ENCODE measurements at places on chromosomes 7 and 10.
A peak's percentile ranks its signal among the peaks of the same experiment; 100 is the strongest.

DNA sequence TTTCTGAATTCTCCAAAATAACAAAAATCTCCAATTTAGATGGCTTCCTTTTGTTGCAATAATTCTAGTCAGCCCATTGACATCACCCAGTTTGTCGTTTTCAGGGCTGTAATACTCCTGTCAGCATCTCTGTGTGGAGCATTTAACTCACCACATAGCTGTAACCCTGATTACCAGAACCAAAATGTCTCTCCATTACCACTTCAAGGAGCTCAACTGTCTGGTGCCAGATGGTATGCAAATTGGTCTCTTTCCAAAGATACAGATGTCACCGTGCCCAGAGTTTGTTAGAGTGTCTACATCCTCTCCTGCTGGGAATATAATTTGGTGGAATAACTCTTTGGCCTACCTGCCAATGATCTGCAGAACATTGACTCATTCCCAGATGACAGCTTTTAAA lies 350.3 kb upstream of the POT1 start:
- no peak for DNase-seq

DNA sequence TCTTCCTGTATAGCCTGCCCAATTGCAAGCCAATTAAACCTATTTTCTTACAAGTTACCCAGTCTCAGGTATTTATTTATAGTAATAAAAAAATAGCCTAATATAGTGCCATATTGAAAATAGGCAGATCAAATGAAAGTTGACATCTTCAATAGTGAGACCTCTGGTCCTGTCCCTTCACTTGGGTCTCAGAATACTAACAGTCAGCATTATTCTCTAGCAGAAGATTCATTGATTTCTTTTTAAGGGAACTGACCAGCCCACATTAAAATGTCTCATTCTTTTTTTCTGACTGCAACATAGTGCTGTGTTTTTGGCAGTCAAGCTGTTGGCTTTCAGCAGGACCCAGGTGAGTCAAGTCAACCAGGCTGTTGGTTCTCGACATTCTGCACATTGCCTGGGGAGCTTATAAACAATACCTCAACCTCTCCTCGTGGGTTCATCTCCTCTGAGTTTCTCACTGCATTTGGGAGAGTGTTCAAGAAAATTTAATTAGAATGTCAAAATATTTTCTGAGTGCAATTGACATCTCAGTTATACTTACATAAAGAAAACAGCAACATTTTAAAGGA lies 109.8 kb downstream of the MKX start:
- DNase-seq: no peak

- no peak for DNase-seq
Observed at GRCh38 chr7:155143381-155143780, 73.3 kb downstream of the HTR5A start.

- DNase-seq: no peak
Observed at GRCh38 chr10:71754562-71754961, 18.8 kb downstream of the VSIR start.

- no peak for DNase-seq
Observed at GRCh38 chr10:17475661-17476060, 21.3 kb upstream of the ST8SIA6 start.

DNA sequence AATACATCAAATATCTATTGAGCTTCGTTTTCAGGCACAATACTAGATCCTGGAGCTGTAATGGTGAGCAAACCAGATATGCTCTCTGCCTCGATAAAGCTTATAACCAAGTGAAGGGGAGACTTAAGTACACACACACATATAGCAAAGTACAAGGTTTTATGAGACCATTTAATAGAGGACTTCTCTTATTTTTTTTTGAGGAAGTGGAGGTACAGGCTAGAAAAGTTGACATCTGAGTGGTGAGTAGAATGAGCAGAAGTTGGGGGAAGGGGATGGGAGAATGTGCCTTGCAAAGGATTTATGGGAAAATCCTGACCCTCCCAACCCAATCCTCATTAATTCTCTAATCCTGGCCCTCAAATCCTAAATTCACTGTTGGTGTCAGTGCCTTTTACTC lies 7.7 kb downstream of the CCDC136 start:
- no peak for DNase-seq

GRCh38 chr7:70583965-70584883 lies 547.7 kb upstream of the GALNT17 start:
- DNase-seq: no peak

DNA sequence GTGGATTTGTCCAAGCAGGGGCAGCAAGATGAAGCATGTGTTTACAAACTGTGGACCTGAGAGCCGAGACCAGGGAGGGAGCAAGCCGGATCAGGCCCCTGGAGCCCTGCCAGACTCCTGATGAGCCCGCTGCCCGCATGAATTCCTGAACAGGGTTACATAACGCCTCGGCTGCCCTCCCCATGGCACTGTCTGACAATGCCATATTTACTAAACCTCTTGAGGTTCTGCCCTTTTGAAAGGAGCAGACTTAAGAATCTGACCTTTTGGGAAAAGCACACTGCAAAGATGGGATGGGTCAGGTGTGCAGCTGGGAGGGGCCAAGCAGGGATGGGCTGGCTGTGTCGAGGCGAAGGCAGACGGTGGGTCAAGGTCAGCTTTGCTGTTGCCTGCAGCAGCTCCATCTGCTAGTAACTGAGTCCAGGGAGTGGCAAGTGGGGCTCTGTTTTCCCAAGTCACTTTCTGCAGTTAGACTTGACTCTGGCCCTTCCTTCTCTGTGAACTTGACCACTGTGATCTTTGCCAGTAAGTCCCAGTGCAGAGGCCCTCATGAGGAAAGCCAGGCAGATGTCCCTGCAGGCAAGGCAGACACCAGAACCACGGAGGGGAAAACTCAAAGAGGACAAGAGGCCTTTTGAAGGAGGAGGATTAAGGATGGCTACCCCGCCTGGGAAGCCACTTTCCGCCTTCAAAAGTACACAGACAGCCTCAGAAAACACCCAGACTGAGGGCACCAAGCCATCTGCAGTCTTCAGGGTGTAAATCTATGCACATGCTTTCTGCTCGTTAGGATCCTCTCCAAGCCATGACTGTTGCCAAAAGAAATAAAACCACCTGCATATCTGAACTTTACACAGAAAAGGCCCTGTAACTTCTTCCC lies 175.8 kb downstream of the TNS3 start:
- no peak for DNase-seq

DNA sequence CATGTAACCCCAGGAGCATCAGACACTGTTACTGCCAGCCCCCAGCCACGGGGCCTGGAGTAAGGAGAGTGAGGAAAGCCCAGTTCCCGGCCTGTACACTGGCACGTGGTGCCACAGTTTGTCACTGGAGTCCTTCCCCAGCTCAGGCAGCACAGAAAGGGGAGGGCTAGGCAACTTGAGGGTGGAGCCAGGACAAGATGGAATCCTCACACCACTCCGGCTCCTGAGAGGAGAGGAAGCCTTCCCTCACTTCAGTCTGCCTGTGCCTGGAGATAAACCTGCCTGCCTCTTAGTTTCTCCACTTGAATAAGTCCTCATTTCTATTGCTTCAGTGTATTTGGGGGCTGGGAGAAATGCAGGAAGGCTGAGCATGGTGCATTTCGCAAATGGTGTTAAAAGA lies 176.0 kb downstream of the KIAA1217 start:
- DNase-seq: no peak

GRCh38 chr10:104791471-104791870 lies 150.4 kb downstream of the SORCS3 start:
- DNase-seq: no peak

- DNase-seq: no peak
Observed at GRCh38 chr10:100204370-100204769, 18.5 kb upstream of the ERLIN1 start.

DNA sequence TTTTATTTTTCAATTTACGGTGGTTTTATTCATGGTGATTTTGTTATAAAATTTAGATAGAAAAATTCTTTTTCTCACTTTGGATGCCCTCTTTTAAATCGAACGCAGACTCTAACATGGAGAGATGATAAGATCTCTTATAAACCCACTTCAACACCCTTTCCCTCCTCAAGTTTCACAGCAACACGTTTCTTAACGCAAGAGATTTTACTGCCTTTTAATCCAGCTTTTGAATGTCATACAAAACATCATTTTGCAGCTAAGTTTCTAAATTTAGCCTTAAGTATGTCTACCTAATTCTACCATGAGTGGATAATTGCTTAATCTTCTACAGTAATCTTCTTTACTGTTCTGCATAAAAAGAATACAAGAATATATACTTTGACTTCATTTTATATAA lies 70.0 kb downstream of the SEMA3C start:
- DNase-seq: no peak

GRCh38 chr10:104334965-104335650 lies 3.2 kb downstream of the ITPRIP start:
- no peak for DNase-seq

DNA sequence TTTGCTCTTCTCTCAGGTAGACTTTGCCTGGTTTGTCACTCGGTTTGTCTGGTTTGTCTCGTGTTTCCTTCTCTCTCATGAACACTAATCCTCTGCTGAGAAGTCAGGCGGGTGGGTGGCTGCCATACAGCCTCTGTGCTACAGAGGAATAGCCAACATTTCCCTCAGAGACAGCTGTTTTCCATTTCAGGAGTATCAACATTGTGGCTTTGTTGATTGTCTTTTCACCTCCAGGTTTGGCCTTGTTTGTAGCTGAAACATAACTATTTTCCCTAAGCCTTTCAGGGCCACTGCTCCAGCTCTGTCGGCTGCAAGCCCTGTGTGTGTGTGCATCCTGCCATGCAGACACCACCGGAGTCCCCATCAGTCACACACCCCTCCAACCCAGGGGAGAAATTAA lies 122.8 kb downstream of the BAMBI start:
- no peak for DNase-seq

- DNase-seq: no peak
Observed at GRCh38 chr10:106935978-106936451, 228.5 kb downstream of the SORCS1 start.

DNA sequence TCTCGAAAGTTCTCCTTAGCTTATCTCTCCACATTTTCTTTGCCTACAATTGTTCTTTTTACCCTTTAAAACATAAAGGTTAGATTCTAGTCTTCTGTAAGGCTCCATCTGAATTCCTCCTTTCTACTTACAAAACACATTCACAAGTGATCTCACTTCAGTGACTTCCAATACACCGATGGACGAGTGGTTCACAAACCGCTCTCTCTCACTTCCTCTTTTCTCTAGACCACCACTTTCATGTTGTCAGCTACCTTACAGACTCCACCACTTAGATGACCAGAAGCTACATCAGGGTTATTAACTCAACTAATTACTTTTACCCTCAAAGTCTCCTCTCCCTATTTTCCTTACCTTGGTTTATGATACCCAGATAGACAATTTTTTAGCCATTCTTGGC lies 11.8 kb downstream of the MET start:
- DNase-seq: no peak

DNA sequence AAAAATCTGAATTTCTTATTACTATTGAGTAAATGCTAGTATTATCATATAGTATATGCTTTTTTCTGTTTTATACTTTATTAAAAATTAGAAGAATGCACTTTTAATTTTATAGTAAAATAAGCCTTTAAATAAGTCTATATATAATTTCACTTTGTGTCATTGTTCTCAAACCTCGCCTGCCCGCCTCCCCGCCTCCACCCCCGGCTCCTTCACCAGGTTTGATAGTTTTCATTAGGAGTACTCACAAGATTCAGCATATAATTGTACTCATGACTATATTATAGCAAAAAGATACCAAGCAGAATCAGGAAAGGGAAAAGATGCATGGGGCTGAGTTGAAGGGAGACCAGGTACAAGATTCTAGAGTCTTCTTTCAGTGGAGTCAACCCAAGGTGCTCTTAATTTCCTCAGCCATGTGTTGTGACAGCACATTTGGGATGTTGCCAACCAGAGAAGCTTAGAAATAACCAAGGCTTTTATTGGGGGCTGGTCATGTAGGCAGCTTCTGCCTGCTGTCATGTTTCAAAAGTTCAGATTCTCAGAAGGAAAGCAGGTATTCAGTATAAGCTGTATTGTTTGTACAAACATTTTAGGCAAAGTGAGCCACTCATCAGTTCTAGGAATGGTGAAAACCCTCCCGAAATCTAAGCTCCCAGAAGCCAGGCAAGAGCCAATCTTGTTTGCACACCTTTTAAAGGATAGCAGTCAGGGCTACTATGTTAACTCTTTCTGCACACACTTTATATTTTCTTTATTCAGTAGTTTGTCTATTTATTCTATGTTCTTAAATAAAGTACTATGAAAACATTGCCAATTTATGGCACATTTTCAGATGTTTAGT lies 12.3 kb downstream of the NHLRC2 start:
- DNase-seq: no peak

- DNase-seq: no peak
Observed at GRCh38 chr10:12777840-12778585, 223.5 kb downstream of the CCDC3 start.

GRCh38 chr10:103244666-103245271 lies 918 bp upstream of the RPEL1 start:
- peak; percentile 49 for DNase-seq

DNA sequence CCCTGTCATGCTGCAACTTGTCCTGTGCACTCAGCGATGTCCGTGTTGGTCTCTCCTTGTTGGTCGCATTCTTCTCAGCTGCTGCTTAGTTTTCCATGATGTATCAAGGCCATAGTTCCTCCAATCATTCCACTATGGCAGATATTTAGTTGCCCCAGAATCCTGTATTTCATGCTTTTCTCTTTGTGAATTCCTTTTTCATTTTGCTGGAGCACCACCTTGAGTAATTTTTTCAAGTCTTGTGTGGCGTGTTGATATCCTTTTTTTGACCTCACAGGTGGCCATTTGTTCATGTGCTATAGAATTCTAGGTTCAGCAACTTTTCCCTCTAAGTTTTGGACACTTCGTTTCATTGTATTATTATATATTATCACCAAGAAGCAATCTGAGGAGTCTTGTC lies 42.7 kb upstream of the MNX1 start:
- DNase-seq: no peak

DNA sequence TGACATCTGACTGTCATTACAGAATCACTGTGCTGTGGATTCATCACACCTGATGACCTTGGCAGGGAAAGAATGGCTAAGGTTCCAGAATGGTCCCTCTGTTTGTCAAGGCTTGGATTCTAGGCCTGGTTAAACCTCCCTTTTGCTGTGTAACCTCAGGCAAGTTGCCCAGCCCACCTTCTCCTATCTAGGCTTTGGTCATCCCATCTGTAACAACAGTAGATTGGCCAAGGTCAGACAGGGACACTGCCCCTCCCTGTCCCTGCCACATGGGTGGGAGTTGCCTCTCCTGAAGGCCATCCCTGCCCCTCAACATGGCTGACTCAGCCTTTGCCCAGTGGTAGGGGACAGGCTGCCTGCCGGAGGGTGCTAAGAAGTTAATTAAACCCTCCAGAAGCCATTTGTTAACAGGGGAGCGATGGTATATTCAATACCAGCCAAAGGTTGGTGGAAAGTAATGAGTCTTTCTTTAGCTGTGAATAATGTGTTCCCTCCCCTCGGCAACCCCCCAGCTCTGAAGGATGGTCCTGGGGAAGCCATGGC lies 149.8 kb upstream of the PCBD1 start:
- DNase-seq: no peak

GRCh38 chr7:112594397-112594796 lies 113.6 kb downstream of the LSMEM1 start:
- no peak for DNase-seq

GRCh38 chr10:97016728-97017473 lies 168.9 kb downstream of the SLIT1 start:
- no peak for DNase-seq

- no peak for DNase-seq
Observed at GRCh38 chr7:157440346-157441022, 103.7 kb downstream of the DNAJB6 start.

- no peak for DNase-seq
Observed at GRCh38 chr7:54416678-54417077, 125.5 kb upstream of the VSTM2A start.

All from NCI-H748 treated with DMSO at 0.1 percent for 48 hours (cell line).